Esophagus mucosa (tissue), 1 donor: ENCODE measurements at places on chromosomes 2 and 18.

DNA sequence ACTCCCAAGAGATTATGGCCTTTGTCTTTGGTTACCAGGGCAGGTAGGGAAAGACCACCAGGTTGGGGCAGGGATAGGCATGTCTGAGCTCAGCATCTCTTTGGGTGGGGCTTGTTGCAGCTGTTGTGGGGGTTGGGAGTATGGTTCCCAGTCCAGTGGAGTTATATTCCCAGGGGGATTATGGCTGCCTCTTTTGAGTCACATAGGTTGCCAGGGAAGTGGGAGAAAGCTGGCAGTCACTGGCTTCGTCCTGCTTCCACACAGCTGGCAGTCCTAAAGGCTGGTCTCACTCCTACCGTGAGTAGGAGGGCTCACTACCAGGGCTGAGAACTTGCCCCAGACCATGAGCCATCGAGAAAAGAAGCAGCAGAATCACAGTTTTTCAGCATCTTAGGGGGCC, 79.1 kb downstream of the LYPD6 start:
- ATAC-seq: no peak

DNA sequence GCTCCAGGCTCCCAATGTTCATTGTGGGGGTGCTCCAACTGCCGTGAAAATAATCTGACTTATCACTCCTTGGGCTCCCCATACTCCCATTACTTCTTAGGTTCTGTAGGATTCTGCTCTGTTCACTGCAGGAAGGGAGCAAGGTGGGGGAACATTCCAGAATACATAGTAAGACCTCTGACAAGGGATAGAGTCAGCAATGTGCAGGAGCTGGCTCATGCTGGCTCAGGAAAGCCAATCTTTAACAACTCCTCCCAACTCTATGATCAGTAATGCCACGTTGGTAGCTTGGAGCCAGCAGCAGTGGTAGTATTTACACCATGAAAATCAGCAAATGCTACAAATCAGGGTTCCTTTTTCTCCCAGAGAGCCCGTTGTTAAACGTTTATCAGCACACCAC, 44.4 kb downstream of the FECH start:
- ATAC-seq: no peak

- no peak for ATAC-seq
These were observed 259.4 kb upstream of the GULP1 start for GRCh38 chr2:188032306-188032705.

DNA sequence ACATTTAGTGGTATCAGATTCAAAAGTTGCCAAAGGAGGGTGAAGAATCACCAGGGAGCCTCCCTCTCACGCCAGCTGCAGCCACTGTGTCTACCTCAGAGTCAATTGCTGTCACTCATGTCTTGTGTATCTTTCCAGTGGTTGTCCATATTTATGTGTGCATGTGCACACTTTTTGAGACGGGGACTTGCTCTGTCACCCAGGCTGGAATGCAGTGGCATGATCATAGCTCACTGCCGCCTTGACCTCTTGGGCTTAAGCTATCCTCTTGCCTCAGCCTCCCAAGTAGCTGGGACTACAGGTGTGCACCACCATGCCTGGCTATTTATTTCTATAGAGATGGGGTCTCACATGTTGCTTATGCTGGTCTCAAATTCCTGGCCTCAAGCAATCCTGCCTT, 4.0 kb downstream of the MOCOS start:
- no peak for ATAC-seq

DNA sequence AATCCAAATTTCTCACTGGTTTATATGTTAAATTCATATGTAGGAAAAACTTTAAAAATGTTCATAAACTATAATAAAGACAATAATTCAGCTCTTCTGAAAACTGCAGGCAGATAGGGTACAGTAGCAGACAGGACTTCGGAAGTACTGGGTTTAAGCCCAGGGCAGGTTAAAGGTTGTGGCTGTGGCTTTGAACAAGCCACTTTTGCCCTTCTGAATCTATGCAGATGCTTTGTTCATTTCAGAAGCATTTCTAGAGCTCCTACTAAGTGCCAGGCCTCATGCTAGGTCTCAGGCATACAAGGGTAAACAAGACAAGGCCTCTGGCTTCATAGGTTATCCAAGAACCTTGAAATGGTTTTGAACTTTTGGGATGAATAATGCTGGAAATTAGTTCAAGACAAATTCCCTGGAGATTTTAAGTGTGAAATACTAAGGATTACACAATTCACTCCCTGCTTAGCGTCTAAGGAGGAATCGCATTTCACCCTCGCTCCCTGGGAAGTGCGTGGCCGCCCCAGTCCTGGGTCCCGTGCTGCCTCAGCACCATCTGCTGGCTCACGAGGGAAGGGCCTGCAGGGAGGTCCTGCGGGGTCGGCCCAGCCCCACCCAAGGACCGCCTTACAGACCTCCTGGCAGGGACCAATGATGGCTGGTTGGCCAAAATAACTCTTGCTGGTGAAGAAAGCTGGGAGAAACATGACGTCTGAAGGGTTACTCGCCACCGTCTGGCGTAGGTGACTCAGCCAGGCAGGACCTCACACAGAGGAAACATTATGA, 67.7 kb upstream of the L3MBTL4 start:
- peak; percentile 85 for ATAC-seq

- no peak for ATAC-seq
These were observed 451.5 kb upstream of the CHST9 start for GRCh38 chr18:27636576-27637085.

GRCh38 chr18:13606604-13607254, 119.6 kb downstream of the FAM210A start:
- no peak for ATAC-seq

GRCh38 chr2:15797231-15797938, 143.0 kb upstream of the MYCN start:
- ATAC-seq: no peak

DNA sequence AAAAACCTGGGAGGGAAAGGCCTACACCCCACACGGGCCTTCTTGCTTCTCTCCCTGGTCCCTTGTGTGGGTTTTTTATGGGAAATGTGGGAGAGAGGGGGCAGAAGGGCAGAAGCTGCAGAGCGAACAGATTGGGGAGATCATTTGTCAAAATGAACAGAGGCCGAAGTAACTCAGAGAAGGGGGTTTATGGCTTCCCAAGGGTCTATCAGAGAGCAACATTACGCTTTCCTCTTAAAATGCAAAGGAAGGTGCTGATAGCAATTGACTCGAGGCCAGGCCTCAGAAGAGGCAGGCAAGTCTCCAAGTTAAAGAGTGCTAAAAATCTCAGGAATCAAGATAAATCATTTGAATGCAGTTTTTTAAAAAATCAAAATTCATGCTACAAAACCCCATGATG, 101.5 kb downstream of the SGPP2 start:
- ATAC-seq: no peak

DNA sequence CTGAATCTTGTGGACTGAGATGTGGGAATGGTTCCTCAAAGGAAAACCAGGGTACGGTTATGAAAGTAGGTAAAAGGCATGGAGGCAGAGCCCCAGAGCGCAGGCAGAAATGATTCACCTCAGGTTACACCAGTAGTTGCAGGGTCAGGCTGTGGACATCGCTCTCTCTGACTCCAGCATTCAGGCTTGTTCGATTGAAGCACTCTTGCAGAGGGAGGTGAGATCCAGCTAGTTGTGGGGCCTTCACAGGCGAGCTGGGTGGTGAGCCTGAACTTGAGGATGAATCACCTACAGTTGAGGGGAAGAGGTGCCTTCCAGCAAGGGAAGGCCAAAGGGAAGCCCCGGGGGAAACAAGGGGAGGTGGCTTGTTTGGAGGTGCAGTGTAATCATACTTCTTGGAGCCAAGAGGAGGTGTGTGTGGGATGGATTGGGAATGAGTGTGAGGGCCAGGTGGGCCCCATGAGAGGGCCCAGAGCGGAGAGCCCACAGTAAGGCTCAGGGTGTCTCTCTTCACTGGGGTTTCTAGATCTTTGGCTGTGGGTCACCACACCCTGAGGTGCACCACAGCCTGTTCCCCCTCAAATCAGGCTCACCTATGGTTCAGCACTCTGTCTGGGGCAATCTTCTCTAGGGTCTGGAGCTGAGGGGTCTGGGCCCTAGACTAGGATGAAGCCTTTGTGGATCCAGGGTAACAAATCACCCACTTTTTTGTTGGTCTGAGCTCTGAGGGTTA, 48.5 kb upstream of the MCFD2 start:
- peak; percentile 3 for ATAC-seq

GRCh38 chr2:143139835-143140393, 10.7 kb downstream of the ARHGAP15 start:
- ATAC-seq: no peak
